Thoracic aorta (tissue), 2 donors: ENCODE measurements at places on chromosomes 4 and X. TPM values are rescaled to one million over a fixed set of nuclear protein-coding genes. Genes with fewer than 3 reads are reported as not detected.

Gene EIF4E
- total RNA-seq = 111 TPM

Gene USP53
- 208 TPM for total RNA-seq

DNA sequence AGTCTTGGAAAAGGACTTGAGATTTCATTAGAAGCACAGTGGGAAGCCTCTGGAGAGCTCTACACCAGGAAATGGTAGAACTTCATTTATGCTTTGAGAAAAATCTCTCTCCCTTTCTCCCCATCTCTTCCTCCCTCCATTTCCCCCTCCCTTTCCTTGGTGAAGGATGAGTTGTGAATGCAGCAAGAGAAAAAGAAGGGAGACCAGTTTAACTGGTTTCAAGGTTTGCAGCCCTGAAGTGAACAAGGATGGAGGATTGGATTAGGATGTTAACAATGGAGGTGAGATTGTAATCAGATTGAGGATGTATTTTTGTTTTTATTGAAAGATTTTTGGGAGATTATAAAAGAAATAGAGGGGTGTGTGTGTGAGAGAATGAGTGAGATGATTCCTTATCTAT lies 99.5 kb downstream of the ANK2 start:
- DNase-seq = no peak

- DNase-seq = no peak
Measured at GRCh38 chr4:185683222-185683621, 128.8 kb downstream of the SORBS2 start.

- DNase-seq = no peak
Measured at GRCh38 chrX:101595739-101596419, 21.9 kb downstream of the ARMCX6 start.

Gene ZNF827
- 20.2 TPM for total RNA-seq

Gene GALNT7
- total RNA-seq = 12.7 TPM

Gene MGARP
- total RNA-seq = 8.9 TPM
